ENCODE measurements at places on chromosomes 2 and 18.

- no peak for DNase-seq
These were observed 809 bp downstream of the DBI start for GRCh38 chr2:119367472-119368099.

DNA sequence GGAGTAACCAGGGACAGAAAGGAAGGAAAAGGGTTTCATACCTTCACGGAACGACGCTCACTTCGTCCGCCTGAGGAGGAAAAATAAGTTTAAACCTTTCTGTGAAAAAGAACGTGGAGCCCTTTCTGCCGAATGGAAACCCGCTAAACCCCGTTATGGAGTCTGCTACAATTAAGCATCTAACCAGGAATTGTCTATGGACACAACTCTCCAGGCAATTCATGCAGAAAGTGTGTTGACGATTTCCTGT is 528 bp upstream of the PPP4R3B start:
- DNase-seq = no peak

GRCh38 chr2:2912293-2912692 is 465.3 kb downstream of the EIPR1 start:
- DNase-seq = no peak

DNA sequence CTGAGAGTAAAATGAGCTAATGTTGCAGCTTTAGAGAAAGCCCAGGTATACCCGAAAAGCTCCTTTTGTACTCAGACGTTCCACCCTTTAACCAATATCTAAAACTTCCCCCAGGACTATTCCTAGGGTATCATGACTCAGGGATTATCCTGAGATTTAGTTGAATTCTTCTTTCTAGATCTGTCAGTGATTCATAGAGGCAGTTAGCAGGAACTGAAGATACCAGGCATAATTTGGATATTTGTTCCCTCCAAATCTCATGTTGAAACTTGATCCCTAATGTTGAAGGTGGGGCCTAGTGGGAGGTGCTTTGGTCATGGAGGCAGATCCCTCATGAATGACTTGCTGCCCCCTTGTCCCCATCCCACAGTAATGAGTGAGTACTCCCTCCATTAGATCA is 161.2 kb upstream of the LRP1B start:
- no peak for DNase-seq

- no peak for DNase-seq
These were observed 12.3 kb downstream of the CALCRL start for GRCh38 chr2:187435756-187436155.

DNA sequence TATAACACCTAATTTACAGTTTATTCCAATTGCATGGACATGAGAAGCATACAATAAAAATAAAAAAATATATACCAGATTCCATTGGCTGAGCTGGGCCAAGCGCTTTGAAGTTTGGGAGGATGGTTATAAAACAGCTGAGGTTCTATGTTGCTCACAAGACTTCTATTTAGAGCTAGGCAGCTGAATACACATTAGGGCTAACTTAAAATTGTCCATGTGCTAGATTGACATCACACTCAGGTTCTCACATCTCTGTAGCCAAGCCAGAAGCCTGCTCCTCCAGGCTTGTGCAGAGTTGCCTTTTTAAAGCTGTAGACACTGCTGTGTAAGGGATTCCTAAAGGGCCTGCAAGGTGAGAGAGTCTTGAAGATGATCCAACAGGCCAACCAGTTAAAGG is 871.1 kb upstream of the FANCL start:
- DNase-seq = no peak
